AG10803 (cell line): ENCODE measurements at places on chromosomes 7 and 10.

GRCh38 chr10:102131286-102132170 is 1.3 kb upstream of the PPRC1 start:
- DNase-seq = peak; percentile 34

DNA sequence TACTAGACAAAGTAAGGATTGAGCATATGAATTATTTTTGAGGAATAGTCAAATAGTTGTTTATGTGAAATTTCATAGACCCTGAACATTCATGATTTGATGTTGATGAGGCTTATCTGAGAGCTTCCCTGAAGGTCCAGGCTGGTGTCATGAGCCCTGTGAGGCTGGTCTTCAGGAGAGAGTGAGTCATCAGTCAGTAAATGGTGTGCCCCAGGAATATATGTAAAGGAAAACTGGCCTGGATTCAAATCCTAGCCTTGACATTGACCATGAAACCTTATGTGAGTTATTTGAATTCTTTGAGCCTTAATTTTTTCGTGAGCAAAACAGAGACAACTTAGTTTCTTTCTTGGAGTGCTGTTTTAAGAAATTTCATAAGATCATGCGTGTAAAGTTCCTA is 6.2 kb downstream of the TMEM236 start:
- no peak for DNase-seq

GRCh38 chr7:19552576-19552975 is 156.3 kb downstream of the POLR1F start:
- no peak for DNase-seq

DNA sequence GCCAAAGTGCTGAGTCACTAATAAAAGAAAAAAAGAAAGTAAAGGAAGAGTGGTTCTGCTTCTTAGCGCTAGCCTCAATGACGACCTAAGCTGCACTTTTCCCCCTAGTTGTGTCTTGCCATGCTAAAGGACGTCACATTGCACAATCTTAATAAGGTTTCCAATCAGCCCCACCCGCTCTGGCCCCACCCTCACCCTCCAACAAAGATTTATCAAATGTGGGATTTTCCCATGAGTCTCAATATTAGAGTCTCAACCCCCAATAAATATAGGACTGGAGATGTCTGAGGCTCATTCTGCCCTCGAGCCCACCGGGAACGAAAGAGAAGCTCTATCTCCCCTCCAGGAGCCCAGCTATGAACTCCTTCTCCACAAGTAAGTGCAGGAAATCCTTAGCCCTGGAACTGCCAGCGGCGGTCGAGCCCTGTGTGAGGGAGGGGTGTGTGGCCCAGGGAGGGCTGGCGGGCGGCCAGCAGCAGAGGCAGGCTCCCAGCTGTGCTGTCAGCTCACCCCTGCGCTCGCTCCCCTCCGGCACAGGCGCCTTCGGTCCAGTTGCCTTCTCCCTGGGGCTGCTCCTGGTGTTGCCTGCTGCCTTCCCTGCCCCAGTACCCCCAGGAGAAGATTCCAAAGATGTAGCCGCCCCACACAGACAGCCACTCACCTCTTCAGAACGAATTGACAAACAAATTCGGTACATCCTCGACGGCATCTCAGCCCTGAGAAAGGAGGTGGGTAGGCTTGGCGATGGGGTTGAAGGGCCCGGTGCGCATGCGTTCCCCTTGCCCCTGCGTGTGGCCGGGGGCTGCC is at the start of gene IL6:
Gene IL6, plus strand, starts transcription at position 294 of the 807 bp plus-strand sequence. Its CDS starts 63 bp downstream, at position 357.
- peak; percentile 98 for DNase-seq
